Activated CD4-positive, alpha-beta T cell treated with anti-CD3 and anti-CD28 coated beads, Interleukin-2, Interleukin-4, amounts not matched to agents 100 ng/mL and 50 ng/mL, durations not matched to agents 16 hours and 8 hours (primary cell): ENCODE measurements at places on chromosomes 2 and 18.

DNA sequence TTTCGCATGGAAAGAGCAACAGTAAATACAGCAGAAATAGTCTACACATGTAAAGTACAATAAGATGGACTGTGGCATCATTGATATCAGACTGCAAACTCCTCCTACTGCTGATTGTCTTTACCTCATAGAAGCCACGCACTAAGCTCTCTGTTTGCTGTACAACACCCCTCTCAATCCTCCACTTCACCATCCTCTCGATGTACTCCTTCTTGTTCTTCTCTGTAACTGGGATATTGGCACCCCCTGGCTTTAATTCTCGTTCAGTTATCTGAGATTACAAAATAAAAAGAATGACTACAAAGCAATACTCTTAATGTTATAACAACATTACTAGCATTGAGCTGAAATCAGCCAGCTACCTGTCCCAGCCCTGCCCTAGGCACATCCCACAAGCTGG lies 49.3 kb upstream of the STK17B start:
- no peak for DNase-seq

DNA sequence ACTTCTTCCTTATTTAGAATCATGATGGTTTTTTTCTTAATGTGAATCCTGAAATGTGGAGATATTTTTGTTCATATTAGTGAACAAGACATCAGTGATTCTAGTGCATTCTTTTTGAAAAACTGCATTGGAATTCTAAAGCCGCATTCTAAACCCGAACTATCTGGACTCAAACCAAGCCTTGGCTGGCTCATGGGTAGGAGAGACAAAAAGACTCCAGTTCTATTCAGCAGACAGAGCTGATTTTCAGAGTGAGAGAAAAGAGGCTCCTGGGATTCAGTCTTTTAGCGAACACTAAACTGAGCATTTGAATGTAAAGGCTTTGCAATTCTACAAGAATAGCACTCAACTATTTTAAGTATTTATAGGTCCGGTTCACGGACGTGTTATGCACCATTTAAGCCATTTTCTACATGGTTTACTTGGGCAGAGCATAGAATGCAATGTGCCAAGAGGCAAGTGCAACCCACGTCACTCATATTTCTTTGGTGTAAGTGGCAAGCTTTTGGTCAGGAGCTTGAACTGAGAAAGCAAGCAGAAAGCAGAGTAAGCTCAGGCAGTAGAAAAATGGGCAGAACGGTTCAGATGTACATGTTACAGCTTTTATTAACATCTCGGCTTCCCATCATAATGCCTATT lies 227.3 kb upstream of the RAB12 start:
- DNase-seq: no peak

DNA sequence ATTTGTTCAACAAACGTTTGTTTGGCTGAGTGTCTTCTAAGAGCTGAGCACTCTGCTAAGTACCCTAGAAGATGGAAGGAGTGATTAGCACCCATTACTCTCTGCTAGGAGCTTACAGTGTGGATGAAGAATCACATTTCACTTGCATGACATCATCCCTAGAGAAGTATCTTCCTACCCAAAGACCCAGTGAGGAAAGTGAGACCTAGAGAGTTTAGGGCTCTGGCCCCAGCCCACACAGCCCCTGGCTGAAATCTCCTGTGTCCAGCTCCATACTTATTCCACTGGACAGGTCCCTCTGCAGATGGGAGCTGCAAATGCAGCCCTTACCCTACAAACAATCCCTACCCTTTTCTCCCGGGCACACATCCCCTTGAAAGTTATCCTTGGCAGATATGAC lies 26.8 kb upstream of the EPAS1 start:
- no peak for DNase-seq

DNA sequence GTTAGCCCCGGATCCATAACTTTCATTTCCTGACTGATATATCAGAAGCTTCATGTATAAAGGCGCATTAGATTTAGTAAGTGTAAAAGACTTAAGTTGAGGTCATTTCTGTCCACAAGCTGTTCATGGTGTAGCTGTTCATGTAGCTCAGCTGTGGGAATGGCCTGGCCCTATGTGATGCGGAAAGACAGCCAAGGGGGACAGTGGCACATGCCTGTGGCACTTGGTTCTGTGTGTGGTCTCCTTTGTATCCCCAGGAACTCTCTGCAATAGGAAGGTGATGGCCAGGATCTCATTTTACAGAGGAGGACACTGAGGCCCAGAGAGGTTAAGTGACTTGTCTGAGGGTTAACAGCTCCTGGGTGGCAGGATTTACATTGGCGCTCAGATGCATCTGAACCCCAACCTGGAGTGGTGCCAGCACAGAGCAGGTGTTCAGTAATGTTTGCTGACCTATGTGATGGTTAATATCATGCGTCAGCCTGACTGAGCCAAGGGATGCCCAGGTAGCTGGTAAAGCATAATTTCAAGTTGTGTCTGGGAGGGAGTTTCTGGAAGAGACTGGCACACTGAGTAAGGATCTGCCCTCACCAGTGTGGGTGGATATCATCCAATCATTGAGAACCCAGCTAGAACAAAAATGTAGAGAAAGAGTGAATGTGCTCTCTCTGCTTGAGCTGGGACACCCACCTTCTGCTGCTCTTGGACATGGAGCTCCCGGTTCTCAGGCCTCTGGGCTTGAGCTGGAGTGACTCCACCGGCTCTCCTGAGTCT lies 25.4 kb downstream of the HPCAL1 start:
- no peak for DNase-seq

- peak; percentile 64 for DNase-seq
These were observed 98.8 kb downstream of the TRABD2A start for GRCh38 chr2:84781942-84782716.

DNA sequence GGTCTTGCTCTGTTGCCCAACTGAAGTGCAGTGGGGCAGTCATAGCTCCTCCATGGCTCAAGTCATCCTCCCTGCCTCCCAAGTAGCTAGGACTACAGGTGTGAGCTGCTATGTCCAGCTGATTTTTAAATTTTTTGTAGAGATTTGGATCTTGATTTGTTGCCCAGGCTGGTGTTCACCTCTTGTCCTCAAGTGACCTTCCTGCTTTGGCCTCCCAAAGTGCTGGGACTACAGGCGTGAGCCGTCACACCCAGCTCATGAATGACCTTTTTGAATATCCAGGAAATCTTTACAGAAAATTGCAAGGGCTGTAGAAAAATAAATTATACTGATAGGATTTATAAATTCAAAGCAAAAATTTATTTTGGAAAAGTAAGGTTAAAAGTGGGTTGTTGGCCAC lies 17.4 kb downstream of the ACTR3 start:
- DNase-seq: no peak

- DNase-seq: no peak
These were observed 36.8 kb downstream of the POU3F3 start for GRCh38 chr2:104890685-104891069.

GRCh38 chr2:132665401-132666140 lies 4.4 kb downstream of the LYPD1 start:
- no peak for DNase-seq

DNA sequence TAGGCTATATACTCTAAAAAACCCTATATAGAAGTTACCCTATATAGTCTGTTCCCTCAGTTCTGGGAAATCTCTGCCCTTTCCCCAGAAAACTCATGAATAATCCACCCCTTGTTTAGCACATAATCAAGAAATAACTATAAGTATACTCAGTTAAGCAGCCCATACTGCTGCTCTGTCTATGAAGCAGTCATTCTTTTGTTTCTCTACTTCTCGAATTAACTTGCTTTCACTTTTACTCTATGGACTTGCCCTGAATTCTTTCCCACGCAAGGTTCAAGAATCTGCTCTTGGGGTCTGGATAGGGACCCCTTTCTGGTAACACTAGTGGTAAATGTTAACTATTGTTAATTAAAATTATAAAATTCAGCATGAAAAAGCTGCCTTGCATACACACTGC lies 17.4 kb upstream of the AP1S3 start:
- no peak for DNase-seq

DNA sequence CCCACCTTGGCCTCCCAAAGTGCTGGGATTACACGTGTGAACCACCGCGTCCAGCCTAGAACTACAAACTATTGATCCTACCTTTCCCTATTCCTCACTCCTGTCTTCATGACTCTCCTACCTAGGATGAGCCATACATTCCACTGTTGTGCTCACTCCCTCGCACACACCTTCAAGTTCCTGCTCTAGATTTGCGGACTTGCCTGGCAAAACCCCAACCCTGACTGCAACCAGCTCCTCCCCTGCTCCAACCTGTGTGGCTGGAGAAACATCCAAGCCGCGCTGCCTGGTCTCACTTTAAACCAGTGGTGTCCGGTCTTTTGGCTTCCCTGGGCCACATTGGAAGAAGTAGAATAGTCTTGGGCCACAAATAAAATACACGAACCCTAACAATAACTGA lies 5.0 kb upstream of the DNPEP start:
- no peak for DNase-seq

GRCh38 chr18:73690222-73690621 lies 457.4 kb downstream of the FBXO15 start:
- no peak for DNase-seq

DNA sequence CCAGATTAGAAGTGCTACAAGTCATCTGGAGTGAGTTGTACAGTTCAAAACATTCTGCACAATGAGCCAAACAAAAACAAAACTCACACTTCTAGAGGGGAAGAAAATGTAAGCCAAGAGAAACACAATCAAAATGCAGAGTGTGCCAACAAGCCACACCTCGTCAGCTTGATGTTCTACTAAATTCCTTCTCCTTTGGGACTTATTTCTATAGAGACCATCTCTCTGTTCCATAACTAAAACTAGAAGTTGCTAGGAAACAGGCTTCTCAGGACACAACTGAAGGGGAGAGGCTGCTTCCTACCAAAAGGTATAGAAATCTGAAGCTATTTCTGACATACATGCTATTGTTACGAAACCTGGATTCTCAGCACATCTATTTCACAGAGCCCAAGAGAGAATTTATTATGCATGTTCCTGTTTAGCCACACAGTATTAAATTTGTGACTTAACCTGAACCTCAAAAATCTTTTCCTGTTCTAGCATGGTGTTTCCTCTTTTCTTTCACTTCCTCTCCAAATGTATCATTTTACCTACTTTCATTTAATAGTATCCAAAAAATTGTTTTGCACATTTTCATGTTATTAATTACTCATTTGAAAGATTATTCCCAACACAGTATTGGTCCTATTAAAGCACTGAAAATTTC lies 211.4 kb upstream of the CCDC150 start:
- DNase-seq: no peak

GRCh38 chr2:144858211-144858610 lies 338.3 kb upstream of the ZEB2 start:
- DNase-seq: no peak

DNA sequence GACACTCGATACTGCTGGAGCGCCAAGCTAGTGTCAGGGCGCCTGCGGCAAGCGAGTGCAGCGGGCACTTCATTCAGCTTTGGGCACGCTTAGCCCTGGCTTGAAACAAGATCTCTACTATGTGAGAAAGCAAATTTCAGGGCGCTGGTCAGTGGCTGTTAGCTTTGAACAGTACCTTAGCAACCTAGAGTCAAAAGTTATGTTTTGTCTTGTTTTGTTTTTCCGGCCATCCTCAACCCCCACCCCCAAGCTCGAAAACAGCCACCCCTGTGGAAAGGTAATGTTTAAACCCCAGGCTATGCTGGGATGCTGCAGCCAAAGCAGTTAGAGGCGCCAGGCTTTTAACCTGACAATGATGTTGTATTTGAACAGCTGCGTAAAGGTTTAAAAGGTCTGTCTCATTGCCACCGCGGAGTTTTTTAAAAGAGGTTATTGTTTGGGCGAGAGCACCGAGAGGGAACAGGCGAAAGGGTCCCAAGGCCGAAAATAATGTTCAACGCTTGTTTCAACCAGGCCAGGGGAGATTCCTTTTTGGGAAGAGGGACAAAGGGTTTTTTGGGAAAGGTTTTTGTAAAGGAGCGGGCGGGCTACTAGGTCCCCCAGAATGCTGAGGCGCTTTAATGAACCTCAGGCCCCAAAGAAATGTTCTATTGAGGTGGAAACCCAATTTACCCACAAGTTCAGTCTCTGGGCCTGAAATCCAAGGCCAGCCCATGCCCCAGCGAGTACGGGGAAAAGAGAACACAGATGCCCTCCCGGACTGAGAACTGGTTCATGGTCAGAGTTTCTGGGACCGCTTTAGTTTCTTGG lies 2.3 kb upstream of the HOXD10 start:
- no peak for DNase-seq

- no peak for DNase-seq
These were observed 1.0 kb upstream of the ZNF532 start for GRCh38 chr18:58863539-58864145.

DNA sequence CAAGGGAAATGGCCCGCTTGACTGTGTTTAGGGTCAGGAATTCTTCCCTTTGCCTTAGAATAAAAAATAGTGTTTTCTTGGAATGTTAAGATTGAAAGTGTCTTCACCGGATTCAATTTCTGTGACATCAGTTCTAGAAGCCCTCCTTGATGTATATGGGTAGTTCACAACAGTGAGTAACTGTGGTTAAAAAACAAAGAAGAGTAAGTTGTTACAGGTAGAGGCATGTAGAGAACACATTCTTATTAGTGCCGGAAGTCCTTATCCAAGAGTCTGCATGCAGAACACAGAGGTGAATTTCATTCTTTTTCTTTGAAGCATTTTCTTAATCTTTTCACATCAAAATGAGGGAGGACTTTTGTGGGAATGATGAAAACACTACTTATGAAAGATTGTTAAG lies 105.5 kb downstream of the FMNL2 start:
- DNase-seq: no peak

GRCh38 chr2:241937297-241937696 lies 67.8 kb downstream of the RTP5 start:
- no peak for DNase-seq

DNA sequence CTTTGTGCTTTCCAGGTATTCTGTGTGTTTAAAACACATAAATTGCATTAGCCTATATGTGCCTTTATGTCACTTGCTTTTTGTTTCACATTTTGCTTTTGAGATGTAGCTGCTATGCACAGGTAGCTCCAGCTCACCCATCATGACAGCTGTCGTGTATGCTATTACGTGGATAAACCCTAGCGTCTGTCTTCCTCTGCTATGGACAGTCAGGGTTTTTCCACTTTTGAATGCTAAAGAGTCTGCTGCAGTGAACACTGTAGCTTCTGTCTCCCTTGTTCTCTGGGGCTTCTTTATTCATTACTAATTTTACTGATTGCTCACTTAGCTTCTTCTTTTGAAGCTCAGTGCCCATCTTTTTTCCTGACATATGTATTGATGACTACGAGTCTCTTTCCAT lies 24.7 kb upstream of the MBP start:
- DNase-seq: no peak

DNA sequence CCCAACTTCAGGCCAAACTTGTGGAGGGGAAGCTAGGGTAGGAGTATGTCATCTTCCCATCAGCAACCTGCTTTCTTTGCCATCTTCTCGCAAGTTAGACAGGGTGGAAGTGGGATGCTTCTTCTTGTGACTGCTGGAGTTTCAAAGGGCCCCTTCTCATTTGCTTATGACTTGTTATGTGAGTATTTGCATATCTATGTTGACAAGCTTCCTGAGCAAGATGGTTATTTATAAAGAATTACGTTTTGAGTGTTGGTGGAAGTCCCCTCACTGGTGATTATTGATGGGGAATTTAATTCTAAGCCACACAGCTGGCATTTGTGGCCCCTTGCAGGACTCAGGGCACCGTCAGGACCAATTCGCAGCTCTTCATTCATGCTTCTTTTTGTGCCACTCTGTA lies 791.0 kb downstream of the LRRTM4 start:
- DNase-seq: no peak
